NCI-H1105 treated with DMSO at 0.1 percent for 48 hours (cell line): ENCODE measurements at places on chromosomes 1 and 21.

GRCh38 chr1:109904105-109904817 is 6.4 kb upstream of the CSF1 start:
- no peak for DNase-seq

- no peak for DNase-seq
Measured at GRCh38 chr1:25615172-25615541, 1.4 kb upstream of the MAN1C1 start.

- DNase-seq, result no peak
Measured at GRCh38 chr1:92554216-92554615, 67.5 kb upstream of the GFI1 start.

- DNase-seq, result no peak
Measured at GRCh38 chr1:200968469-200969410, 54.8 kb downstream of the KIF21B start.

DNA sequence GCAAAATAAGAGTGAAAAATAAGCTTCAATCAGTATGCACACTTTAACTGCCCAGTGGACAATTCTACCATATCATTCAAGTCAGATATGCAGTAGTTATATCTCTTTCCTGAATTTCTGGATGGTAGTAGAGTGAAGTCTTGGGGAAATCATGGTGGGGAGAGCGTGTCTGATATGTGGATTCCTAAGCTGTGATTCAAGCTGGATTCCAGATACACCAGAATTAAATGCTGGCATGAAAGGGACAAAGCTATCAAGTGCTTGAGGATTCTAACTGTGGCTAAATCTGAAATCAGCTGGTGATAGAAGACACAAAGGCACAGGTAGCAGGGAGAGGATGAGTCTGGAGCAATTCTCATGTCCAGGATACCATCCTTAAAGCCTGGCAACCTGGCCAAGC is 323.5 kb downstream of the DUSP10 start:
- DNase-seq, result no peak

GRCh38 chr1:230515451-230516145 is 89.5 kb upstream of the PGBD5 start:
- no peak for DNase-seq

DNA sequence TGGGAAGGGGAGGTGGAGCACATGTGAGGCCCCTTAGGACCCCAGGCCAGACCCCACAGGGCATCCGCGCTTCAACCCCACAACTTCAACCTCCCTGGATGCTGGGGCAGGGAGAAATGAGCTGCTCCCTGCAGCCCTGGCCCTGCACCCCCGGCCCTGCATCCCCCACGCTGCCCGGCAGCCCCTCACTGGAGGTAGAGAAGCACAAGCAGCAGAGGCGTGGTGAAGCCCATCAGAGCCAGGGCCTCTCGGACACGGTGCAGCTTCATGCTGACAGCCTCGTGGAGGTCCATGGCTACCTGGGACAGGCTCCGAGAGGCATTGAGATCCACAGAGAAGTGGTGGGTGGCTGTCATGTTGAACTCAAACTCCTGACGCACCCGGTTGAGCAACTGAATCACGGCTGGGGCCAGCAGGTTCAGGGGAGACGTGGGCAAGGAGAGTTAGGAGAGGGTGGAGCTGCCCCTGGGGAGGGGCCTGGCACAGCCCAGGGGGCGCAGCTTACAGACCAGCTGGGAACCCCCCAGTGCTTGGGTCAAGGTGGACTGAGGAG is 3.3 kb downstream of the DCST2 start:
- no peak for DNase-seq

- peak; percentile 66 for DNase-seq
Measured at GRCh38 chr1:92791487-92792066, 6.7 kb upstream of the EVI5 start.

GRCh38 chr1:164803366-164803765 is 244.4 kb downstream of the PBX1 start:
- DNase-seq, result no peak

DNA sequence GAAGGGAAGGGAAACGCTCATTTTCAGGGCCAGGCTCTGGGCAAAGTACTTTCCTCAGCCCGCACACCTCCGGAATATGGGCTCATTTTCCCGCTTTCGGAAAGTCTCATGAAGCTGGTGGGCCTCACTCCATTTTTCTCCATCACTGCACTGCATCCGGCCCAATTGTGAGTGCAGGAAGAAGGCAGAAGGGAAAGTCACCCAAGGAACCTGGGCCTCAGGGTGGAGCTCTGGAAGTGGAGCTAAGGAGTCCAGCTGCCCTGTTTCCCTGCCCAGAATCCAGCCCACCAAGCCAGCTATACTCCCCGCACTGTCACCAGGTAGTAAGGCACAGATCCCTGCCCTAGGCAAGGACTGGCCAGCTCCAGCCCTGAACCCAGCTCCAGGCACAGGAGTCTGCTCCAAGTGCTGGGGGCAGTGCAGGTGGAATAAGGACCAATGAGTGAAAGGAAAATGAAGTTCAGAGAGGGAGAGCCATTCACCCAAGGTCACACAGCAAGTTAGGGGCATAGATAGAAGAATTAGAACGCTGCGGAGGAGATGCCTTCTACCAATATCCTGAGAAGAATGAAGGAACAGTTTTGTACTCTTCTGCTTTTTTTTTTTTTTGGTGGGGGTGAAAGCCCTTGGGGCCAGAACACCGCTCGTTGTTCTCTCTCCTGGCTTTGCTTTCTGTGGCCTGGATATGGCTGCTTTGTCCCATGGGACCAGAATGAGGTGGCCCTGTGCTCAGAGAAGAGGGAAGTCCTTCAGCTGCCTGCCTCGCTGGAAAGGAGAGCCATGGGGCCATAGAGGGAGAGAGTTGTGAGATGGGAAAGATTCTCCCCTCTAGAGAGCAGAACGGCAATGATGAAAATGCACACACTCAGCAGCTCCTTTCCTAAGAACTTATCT is 10.0 kb downstream of the LRP8 start:
- DNase-seq, result no peak

DNA sequence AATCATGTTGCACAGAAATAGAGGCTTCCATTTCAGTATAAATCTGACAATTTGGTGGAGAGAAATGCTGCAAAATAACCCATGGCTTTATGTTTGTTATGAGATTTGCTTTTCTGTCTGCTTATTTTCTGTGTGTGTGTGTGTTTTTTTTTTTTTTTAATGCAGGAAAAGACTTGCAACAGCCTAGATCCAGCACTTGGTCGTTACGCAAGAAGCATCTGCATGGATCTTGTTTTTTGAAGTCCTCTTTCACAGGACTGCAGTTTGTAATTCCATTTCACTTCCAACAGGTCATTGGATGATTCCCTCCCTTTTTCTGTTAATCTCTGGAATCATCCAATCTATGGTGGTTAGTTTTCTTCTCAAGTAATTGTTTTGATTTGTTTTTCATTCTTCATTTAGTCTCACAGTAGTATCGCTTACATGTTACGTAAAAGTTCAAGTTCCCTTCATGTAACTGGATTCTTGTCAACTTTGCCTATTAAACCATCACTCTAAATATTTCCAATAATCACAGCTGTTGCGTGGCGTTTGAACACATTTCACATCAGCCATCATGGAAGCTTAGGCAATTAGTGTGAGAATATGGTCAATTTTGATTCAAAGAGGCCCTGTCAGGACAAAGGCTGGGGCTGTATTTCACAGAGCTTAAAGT is 312.9 kb downstream of the NFIA start:
- no peak for DNase-seq

- DNase-seq, result no peak
Measured at GRCh38 chr21:37389456-37389855, 22.9 kb downstream of the DYRK1A start.

GRCh38 chr1:81808760-81809159 is 8.0 kb downstream of the ADGRL2 start:
- DNase-seq, result no peak

DNA sequence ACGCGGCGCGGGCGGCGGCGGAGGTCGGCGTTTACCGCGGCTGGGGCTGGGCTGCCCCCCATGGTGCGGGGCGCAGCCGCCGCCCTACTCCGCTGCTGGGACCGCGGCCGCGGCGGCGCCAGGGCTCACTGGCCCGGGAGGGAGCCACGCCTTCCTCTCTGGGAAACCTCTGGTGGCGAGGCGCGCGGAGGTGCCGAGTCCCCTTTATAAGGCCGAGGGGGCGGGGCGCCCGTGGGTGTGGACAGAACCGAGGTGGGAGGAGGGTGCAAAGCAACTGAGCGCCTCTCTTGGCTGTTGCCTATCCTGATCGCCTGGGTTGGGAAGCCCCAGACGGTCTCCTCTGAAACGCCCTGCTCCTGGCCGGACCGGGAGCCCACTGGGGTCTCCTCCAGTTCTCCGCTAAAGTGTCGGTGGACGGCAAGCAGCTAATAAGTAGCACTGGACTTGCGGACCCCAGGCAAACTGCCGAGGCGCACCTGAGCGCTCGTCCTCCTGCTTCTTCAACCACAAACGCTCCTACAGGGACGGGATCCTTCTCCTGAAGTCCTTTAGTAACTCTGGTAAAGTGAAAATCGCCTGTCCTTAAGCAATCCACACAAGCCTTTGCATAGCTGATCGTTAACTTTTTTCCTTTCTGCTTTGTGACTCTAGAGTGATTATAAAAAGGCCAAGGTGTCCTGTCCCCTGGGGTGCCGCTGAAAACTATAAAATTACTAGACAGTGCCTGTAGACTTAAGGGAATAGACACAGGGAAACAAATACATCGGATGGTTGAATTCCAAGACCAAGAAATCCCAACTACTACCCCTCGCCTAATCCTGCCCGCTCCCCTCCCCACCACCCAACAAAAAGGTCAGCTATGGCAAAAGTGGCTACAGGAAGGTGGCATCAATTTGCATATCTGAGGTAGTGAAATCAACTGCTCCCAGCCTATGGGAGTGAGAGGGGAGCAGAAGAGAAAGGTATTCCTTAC is at the start of gene PTGER3:
Gene PTGER3 (minus strand): TSS at position 182 of the 973 bp plus-strand sequence. CDS start 239 bp downstream, outside the sequence.
- peak; percentile 51 for DNase-seq

GRCh38 chr1:67980028-67980427 is 70.4 kb downstream of the DIRAS3 start:
- no peak for DNase-seq

- DNase-seq, result no peak
Measured at GRCh38 chr1:110380672-110381283, 10.0 kb downstream of the SLC16A4 start.

- DNase-seq, result no peak
Measured at GRCh38 chr1:42037586-42037985, 115.6 kb upstream of the GUCA2B start.

DNA sequence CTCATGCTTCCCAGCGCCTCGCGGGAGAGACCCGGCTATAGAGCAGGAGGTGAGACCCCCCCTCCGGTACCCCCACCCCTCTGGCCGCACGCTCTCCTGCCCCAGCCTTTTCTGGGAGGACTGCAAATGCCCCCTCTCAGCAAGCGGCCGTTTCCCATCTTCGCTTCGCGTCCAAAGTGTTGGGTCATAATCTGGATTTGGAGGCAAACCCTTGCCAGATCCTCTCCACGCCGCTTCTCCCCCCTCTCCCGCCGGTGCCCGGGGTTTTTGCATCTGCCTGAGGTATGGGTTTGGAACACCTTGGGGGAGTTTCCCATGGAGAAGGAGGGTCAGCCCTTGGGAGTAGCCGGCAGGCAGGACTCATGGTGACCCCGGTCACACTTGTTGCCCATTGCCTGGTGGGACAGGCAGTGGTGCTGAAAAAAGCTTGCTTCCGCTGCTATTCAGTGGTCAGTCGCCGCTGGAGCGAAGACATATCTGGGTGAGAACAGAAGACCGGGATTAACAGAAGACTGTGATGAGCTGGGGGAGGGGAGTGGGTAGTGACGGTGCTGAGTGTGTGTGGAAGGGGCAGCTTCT is 935 bp downstream of the KCNK2 start:
- DNase-seq, result peak; percentile 65

DNA sequence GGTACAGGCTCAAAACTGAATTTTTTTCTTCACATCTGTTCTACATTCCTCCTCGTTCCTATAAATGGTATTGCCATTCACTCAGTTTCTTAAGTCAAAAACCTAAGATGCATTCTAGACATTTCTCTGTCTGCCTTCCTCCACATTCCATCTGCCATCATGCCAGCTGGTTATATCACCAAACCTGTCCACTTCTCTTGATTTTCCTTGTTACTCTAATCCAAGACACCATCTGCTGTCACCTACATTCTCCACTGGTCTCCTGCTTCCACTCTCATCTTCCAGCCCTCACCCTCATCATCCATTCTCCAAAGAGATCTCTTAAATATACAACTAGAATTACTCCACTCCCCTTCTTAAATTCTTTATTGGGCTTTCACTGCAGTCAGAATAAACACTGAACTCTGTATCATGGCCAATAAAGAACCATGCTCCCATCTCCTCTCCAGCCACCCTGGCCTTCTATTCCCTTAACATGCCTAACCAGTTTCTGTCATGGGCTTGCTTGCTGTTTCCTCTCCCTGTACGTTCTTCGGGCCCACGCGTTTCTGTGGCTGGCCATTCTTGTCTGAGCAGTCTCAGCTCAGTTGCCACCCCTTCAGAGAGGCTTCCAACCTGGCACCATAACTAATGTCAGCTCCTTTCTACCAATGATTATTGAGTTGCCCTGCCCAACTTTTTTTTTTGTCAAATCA is 278.3 kb downstream of the ST6GALNAC3 start:
- no peak for DNase-seq
